ENCODE measurements at places on chromosomes 16 and 17.

GRCh38 chr16:53781023-53781605 lies 77.2 kb downstream of the FTO start:
- DNase-seq = no peak

DNA sequence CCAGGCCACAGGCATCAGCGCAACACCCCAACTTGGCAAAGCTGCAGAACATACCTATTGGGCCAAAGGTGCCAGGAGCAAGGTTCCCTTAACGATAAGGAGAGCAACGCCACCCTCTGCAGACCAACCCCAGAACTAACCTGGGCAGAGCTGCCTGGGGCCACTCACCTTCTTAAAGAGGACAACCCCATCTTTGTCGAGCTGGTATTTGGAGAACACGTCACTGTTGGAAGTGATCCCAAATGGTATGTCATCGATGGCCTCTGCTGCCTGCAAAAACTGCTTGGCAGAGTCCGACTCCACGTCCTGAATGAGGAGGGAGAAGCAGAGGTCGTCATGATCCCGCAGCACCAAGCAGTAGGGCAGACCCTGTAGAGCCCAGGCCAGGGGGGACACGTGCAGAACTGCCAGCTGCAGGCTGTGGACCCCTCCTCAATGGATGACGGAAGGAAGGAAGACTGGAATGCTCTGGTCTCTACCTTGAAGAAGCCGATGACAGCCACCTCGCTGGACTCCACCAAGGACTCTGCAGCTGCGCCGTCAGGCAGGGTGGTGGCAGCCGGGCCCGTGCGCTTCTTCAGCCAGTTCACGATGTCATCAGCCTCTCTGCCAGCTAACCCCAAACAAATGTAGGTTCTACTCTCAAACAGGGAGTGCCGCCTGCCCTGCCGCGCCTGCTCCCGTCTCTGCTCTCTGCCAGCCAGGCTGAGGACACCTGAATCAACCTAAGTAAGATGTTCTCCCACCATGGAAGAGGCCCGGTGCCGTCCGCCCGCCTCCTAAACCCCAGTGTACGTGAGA lies 5.2 kb downstream of the P4HB start:
- no peak for DNase-seq

GRCh38 chr16:78562111-78562510 lies 462.7 kb downstream of the WWOX start:
- no peak for DNase-seq

DNA sequence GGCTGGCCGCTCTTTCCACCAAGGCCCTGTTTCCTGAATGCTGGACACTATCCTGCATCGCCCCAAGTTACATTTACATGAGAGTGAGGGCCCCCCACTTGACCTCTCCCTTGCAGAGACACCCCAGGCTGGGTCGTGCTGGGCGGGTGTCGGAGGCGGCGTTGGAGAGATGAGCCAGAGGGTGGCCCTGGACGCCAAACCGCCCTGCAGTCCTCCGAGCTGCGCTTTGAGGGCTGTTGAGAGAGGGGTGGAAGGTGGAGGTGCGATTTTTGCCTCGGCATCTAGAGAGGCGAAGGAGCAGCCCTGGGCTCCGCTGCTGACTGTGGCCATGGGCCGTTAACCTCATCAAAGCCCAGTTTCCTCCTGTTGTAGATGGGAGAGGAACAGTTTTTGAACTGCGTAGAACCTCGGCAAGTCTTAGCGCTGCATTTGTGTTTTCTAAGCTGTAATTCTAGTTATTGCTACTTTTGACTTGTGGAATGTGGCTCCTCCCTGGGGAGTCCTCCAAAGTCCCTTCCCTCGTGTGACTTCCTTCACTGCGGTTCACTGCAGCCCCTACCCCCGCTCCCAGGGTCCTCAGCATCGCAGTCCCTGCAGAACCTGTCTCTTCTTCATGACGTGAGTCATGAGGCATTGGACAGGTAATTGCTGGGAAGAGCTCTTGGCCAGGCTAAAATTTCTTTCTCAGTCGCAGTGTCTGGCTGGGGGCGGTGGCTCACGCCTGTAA lies 986 bp upstream of the ELOB start:
- no peak for DNase-seq

DNA sequence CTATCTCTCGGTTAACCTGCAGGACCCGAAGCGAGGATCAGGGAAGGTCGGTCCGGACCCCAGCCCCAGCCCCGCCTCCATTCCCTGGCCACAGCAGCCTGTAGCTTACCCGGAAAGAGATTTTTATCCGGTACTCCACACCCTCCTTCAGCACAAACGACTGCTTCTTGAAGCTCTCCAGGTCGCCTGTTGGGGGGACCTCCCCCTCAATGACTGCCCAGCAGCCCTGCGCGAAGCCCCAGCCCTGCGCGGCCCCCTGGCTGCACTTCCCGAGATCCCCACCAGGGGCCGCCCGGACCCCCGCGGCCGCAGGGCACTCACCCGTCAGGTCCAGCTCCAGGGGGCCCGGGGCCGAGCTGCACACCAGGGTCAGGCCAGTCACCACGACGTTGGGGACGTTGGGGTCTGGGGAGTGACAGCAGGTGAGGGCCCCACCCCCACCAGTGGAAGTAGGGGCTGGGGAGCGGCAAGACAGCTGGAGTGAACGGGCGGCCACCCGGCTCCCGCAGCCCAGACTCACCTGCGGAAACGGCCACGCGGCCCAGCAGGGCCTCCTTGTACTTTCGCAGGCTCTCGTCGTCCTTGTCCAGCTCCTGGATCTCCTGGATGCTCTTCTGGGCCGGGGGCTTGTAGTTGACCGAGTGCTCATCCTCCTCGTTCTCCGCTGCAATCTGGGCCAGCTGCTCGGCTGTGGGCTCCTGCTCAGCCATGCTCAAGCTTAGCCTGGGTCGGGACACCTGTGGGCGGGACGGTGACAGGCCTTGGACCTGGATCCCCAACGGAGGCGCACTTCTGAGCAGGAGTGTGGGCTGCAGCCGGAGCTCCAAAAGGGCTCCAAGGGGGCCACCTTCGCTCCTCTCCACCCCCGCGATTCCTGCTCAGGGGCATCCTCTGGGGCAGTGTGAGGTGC lies 1.7 kb downstream of the ARHGDIA start:
- no peak for DNase-seq

GRCh38 chr17:37513711-37514110 lies 24.0 kb downstream of the DUSP14 start:
- no peak for DNase-seq

Data from fibroblast of skin of left quadriceps (primary cell).